Caco-2 (cell line): ENCODE measurements at places on chromosomes 4 and X. TPM values are rescaled to one million over a fixed set of nuclear protein-coding genes. Genes with fewer than 3 reads are reported as not detected.

DNA sequence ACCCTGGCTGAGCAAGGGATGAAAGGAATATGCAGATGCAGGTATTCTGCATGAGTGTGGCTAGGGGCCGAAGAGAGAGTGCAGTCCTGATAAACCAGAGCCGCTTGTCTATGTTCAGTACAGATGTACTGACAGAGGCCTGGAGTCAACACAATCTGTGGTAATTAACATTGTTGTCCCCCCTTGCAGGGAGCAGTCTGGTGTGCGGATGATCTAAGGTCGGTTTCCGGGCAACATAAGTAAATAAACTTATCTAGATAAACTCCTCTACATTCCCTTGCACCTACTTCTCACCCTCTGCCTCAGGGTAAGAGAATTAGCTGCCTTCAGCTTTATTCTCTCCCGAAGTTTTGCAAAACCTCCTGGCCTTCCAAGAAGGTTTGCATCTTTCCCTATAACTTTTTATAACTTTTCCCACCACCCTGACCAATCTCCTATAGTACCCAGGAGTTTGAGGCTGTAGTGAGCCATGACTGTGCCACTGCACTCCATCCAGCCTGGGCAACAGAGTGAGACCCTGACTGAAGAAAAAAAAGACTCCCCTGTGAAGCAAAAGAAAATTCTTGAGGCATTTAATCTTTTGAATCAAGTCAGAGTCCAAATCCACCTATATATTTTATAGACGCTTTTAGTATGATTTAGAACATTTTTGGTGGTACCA lies 26.6 kb downstream of the SNX25 start:
- peak; percentile 77 for DNase-seq

DNA sequence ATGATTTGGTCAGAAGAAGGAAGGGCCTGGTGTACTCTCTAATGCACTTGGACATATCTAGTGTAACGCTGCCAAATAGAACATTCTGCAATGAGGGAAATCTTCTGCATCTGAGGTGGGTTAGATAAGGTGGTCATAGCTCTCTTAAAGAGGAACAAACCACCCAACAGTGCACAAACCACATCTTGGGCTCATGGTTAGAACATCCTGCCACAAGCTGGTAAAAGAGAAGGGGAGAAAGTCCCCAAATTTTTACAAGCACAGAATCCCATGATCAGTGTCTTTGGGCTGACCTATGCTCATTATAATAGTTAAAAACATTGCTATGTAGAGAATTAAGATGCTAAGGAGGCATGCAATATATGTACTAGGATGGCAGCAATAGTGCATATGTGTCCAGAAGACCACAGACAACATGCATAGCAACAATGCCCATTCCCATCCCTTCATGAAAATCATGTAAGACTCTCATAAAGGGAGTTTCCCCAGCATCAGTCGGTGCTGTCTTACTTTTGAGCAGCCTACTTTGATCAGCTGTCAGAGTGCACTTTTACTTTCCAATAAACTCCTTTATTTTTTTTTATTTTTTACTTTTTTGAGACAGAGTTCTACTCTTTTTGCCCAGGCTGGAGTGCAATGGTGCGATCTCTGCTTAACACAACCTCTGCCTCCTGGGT lies 99.7 kb upstream of the SLC7A11 start:
- DNase-seq: no peak

GRCh38 chrX:40952855-40953254 lies 132.4 kb upstream of the USP9X start:
- DNase-seq: no peak

DNA sequence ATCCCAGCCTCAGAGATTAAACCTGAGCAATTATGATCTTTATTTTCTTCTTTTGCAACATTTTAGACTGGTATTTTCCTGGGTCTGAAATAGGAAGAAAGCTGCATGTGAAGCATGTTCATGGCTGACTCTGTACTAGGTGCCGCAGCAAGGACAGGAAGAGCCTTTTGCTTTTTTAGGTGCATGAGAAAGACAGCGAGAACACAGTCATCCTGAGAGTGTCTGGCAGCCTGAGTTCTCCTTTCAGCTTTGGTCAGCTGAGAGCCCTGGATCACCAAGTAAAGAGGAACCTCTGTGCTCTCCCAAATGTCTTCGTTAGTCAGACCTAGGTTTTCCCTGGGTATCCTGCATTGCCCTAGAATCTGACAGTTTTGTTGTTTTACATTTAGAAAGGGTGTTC lies 29.8 kb downstream of the FAM149A start:
- DNase-seq: no peak

DNA sequence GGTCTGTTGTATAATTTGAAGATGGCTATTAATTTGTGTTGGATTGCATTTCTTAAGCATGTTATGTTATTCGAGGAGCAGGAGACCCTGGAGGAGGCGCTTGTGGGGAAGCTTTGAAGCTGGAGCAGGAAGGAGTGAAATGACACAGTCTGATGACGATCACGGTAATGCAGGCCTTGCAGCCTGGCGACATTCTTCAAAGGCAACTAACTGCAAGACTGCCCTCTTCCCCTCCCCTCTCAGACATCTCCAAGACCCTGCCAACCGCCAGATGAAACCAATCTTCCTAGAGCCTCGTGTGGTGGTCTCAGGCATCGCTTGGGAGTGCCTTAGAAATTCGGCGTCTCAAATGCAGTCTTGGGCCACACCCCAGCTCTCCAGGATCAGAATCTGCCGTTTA lies 16.1 kb downstream of the CLCN4 start:
- DNase-seq: no peak

DNA sequence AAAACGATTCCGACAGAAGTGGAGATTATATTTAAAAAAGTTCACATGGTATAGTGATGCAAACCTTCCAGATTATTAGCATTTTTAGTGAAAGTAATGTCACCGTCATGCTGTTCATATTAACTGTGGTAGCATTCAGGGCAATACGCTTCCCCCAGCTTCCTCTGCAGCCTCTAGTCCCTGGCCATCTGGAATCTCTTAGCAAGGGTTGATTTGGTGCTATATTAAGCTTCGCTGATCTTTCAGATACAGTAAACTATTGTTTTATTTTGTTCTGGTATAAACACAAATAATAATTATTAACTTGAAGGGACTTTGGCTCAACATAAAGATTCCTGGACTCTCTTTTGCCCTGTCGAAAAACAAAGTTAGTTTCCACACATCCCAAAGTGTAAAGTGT lies 1080.5 kb upstream of the TENM3 start:
- DNase-seq: no peak

GRCh38 chr4:114864060-114864459 lies 249.4 kb downstream of the NDST4 start:
- no peak for DNase-seq

- DNase-seq: no peak
Measured at GRCh38 chrX:125810856-125811255, 355.2 kb downstream of the DCAF12L2 start.

GRCh38 chr4:155759372-155760252 lies 791 bp downstream of the GUCY1B1 start:
- no peak for DNase-seq

- DNase-seq: no peak
Measured at GRCh38 chr4:87310691-87311335, 11.9 kb downstream of the HSD17B13 start.

GRCh38 chrX:45889471-45889870 lies 655.8 kb downstream of the ZNF674 start:
- DNase-seq: no peak

DNA sequence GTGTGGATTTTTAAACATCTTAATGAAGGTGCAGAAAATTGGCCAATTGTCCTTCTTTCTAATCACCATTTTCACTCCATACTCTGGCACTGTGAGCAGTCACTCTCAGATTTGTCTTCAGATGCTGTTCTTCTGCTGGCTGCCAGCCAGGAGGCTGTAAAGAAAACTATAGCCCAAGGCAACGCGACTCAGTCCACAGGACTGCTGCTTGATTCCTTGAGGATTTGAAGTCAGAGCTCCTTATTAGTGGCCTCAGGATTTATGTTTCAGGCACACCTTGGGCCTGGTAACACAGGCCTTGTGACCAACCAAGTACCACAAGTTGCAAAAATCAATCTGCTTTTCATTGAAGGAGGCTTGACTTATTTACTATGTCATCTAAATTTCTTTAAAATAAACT lies 342.6 kb downstream of the GPM6A start:
- no peak for DNase-seq

DNA sequence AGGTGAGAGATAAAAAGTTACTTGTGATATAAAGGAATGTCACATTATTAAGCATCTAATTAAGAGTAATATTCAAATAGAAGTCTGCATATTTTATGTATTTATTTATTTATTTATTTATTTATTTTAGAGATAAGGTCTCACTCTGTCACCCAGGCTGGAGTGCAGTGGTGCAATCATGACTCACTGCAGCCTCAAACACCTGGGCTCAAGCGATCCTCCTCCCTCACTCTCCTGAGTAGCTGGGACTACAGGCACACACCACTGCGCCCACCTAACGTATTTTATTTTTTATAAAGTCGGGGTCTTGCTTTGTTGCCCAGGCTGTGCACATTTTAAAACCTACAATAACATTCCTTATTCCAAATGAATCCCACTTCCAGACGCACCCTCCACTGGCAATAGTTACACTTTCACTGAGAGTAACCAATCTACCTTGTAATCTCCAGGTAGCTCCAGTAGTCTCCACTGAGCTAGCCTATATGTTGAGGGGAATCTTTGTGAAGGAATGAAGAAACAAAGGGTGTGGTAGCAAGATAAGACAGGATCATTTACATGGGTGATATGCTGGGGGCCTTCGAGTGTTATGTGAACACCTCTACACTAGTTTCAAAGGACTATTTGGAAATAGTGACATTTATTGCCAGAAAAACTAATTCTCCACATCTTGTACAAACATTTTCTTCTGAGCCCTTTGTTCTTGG lies 11.9 kb downstream of the SH3D19 start:
- peak; percentile 76 for DNase-seq

- DNase-seq: no peak
Measured at GRCh38 chrX:44459501-44459900, 83.2 kb downstream of the FUNDC1 start.

DNA sequence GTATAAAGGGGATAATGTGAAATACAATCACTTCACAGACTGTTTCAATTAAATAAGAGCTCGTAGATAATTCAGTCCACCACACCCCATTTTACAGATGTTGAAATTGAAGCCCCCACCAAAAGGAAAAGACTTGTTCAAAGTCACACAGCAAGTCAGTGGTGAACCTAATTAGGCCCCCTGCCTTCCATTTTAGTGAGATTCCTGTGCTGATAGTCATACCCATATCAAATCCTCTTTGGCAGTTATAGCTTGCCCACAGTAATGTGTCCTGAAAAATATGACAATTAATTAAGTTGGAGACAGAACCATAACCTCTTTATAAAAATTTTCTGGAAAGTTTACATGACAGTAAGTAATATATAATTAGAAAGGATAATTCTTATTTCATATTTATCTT lies 58.0 kb downstream of the AR start:
- DNase-seq: no peak

GRCh38 chr4:128782076-128782715 lies 27.3 kb upstream of the JADE1 start:
- DNase-seq: peak; percentile 58

DNA sequence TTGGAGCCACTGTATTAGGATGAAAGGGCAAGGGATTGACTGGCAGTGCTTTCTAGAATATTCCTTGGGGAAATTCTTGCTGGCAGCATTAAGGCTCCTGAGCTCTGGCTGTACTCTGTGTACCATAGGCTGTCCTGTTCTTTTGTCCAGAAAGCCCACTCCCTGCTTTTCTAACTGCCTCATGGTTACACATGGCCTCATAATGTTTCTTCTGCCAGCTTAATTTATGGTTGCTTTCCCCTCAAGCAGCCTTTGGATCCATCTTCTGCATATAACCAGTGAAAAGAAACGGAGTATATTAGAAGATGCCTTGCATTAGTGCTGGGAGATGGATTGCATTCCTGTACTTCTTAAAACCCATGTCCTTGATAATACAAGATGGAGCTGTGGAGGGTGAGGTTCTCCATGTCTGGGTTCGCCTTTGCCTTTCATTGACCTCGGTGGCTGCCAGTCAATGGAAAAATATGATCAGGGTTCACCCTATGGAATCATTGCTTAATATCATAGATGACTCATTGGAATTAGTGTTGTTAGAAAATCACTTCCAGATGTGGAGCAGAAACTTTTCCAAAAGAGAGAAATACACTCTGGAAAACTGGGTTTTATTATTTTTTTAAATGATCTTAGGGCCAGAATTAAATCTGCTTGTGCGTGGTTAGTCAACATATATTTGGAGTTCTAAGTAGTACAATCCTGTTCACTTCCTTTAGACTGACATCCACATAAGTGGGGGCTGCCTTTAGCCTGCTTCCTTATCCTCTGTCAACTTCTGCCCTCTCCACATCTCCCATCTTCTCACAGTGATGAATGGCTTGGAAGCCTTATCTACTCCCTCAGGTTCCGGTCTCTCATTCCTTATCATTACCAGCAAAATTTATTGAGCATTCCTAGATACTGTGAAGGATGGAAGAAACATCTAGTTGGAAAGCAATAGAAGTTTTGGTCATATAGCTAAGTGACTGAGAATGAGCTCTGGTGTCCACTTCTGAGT lies 24.9 kb downstream of the DOCK11 start:
- no peak for DNase-seq

Gene CTAG1B
- total RNA-seq: not detected in 2 replicates

Gene GPAT3
- total RNA-seq: 4.6 and 5.0 TPM in 2 replicates

Gene SHROOM2
- 12.7 and 14.2 TPM in 2 replicates for total RNA-seq

Gene PCDH11X
- total RNA-seq: 0.07 TPM in 1 of 2 replicates, not detected in the other

Gene MGAT4D
- total RNA-seq: not detected in 2 replicates

Gene DUSP21
- total RNA-seq: not detected in 2 replicates

Gene SLIT2
- total RNA-seq: 0.68 and 0.72 TPM in 2 replicates

Gene TBC1D9
- 12.5 and 13.6 TPM in 2 replicates for total RNA-seq

Gene AP1S2
- 18.4 and 18.6 TPM in 2 replicates for total RNA-seq

Gene DCLK2
- total RNA-seq: 2.9 TPM in 2 replicates

Gene MAGEB17
- total RNA-seq: not detected in 2 replicates
